Ovary (tissue), 10 donors: ENCODE measurements at places on chromosomes 2 and 18.

DNA sequence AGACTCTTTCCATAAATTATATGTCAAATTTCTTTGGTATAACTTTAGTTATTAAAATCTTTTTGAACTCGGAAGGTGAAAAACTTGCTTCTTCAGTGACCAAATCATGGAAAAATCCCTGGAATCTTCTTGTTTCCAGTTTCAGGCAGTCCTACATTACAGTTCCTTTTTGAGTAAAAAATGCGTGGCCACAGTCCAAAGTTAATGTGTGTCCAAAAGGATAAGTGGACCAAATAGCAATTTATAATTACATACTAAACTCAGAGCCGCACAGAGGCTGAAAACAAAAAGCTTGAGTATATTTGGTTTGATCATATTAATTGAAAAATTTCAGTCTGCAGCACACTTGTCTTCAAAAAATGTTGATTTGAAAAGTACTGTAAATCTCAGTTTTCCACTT, 28.4 kb upstream of the DYNC2LI1 start:
- DNase-seq: no peak

GRCh38 chr2:102801858-102802699, 40.2 kb downstream of the TMEM182 start:
- no peak for DNase-seq

DNA sequence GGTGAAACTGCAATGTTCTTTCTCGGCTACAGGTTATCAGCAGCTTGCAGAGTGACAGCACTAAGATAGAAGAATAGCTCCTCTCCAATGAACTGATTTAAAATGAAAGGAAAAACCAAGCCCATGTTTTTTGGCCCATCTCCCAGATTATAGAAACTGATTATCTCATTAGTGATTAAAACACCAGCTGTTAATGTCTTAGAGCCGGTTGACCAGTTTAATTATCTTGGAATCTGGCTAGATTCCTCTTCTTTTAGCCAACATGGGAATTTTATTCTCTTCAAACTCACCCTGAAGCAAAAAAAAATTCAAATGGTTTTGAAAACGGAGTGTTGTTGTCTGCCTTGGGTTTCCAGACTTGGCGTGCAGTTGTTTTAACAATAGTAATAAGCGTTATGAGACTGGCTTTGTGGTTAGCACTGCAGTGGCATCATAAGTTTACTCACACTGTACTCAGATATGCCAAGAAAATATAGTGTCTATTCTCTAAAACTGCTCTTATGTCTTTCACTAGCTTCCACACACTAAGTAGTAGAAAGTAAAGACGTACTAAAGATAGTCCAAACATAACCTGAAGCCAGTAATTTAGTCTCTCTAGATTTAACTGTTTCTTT, 665.3 kb downstream of the STK39 start:
- DNase-seq: no peak

GRCh38 chr2:127084611-127085316, 22.2 kb downstream of the BIN1 start:
- no peak for DNase-seq

- no peak for DNase-seq
These were observed 102.2 kb downstream of the ALPK2 start for GRCh38 chr18:58526425-58527284.

DNA sequence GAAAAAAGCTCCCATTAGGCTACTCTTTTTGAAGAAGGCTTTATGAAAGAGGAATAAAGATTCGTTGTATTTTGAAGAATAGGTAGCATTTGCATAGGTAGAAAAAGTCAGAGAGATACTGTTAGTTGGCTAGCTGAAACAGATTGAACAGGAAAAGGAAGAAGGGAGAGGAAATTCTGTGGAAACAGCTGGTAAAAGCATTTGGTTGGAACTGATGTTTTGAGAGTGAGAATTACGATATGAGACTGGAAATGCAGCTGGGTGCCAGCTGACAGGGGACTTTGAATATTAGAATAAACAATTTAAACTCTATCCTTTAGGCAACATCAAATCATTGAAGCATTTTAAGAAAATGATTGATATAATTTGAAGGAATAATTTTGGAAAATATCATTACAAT, 96.7 kb upstream of the CNTNAP5 start:
- DNase-seq: no peak

GRCh38 chr2:50782543-50782942, 249.4 kb downstream of the NRXN1 start:
- no peak for DNase-seq

DNA sequence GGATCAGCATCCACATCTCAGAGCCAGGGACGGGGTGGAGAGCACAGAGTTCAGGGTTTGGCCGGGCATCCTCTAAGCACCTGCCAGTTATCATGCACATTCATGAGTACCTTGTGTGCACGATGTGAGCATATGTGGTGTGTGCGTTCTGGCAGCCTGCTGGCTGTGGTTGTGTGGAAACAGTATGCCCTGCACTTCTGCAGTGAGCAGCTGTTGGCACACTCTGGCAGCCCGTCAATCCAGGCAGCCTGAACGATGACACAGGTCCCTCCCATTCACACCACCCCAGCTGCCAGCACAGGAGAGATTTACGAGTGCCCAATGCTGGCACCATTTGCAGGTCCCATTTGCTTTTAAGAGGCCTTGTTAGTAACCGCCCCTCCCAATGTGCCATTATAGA, 74.2 kb downstream of the CD8B2 start:
- DNase-seq: no peak
